Erythroblast (primary cell): ENCODE measurements at places on chromosomes 5 and 9.

- DNase-seq: no peak
Measured at GRCh38 chr9:69093471-69094103, 58.0 kb downstream of the FXN start.

GRCh38 chr5:73857446-73857845 lies 231.4 kb downstream of the ARHGEF28 start:
- no peak for DNase-seq

- no peak for DNase-seq
Measured at GRCh38 chr5:10615693-10616092, 51.8 kb downstream of the ANKRD33B start.

DNA sequence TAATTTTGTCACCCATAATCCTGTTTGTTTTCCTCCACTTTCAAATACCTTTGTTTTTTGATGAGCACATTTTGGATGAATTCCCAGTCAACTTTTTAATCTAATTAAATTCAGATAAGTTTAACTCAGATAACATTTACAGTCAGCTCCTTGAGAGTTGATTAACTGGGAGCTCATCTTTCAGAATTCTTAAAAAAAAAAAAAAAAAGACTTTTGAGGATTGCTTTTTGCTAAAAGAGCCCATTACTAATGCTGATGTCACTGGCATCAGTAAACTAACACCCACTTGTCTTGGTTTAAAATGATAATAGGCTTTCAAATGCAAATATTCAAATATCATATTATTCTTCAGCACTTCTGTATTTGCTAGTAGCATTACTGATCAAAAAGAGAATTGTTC lies 47.1 kb upstream of the NFIB start:
- no peak for DNase-seq

- DNase-seq: no peak
Measured at GRCh38 chr5:3155046-3155445, 403.6 kb upstream of the IRX2 start.

DNA sequence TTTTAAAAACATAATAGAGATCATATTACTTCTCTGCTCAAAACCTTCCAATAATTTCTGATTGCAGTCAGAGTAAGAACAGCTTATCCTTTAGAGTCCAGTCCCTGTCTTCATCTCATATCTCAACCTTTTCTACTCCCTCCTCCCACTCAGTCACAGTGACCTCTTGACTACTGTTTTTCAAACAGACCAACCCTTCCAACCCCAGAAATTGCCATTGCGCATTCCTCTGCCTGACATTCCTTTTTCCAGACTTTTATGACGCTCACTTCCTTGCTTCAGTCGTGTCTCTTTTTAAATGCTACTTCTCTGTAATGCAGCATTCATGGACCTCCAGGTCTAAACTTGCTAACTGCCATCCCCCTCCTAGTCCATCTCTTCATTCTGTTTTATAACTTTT lies 800.5 kb downstream of the BRINP1 start:
- DNase-seq: no peak

- no peak for DNase-seq
Measured at GRCh38 chr5:59418808-59419207, 474.7 kb downstream of the PDE4D start.

DNA sequence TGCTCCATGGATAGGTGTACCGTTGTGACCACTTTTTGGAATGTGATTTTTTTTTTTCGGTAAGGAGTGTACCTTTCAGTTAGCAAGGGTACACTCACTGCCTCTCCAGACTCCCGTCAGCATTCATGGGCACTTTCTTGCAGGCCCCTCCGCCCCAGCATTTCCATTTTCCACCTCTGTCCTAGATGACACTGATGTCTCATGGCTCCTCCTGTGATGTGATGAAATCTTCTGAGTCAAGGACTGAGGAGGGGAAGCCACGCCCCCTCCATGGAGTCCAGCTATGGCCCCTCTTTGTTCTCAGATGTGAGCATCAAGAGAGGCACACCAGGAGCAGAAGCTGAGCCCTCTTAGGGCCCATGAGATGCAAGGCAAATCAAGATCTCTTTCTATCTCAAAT lies 61.8 kb downstream of the CTSL start:
- DNase-seq: no peak

DNA sequence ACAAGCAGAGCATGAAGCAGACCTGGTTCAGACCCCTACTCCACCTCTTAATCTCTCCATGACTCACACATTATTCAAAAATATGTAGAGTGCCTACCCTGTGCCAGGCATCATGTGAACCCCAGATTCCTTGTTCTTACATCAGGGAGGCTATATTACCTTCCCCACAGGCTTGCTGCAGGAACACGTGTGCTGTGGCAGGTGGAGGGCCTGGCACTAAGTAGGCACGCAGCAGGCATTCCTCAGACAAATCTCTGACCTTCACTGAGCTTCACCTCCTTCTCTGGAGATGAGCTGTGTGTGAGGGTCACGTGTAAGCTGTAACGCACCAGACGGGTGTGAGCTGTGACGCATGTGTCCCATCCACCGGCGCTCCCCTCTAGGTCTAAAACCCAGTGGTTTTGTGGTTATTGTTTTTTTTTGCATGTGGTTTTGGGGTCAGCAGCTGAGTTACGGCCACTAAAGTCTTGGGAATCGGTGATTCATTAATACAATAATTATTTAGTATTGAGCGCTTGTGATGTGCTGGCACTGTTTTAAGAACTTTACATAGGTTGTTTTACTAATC lies 30.3 kb downstream of the ANGPTL2 start:
- DNase-seq: no peak

DNA sequence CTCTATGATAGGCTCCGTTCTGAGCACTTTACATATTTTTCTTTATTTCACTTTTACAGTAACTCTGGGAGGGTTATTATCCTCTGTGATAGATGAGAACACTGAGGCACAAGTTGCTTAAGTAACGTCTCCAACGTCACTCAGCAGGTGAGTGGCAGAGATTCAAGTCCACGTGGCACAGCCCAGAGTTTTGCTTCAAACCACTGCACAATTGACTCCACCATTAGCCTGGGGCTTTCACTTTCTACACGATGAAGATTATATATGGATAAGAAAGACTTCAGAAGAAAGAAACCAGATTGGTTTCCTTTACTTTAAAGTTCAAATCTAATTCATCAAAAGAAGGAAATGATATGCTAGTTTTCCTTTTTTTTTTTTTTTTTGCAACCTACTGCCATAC lies 245.9 kb downstream of the SYK start:
- no peak for DNase-seq

- DNase-seq: no peak
Measured at GRCh38 chr5:54930736-54931135, 54.7 kb downstream of the ESM1 start.
